ENCODE measurements at places on chromosomes 5 and 9.

DNA sequence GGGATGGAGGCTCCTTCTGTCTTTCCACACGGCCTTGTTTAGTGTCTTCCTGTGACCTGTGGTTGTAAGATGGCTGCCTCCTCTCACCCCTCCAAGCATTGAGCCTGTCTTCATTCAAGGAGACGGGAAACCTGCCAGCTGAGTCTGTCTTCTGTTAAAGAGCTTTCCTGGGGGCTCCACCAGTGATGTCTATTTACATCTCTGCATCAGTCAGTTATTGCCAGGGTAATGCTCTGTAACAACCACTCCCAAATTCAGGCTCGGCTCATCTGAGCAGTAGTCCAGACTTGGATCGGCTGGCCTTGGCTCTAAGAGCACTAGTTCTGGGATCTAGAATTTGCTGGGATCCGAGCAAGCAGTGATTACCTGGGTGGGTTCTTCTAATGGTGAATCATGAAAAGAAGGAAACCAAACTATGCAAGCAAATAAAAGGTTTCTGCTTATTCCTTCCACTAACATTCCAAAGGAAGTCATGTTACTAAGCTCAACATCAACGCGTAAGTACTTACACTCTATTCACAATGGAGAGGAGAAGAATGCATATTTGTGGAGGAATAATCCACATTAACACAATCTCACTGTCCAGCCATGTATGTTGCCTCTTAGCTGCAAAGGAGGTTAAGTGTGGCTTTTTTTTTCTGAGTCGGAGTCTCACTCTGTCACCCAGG is 61.7 kb downstream of the GALNT12 start:
- no peak for DNase-seq

GRCh38 chr5:180641566-180641900 is 7.9 kb downstream of the FLT4 start:
- no peak for DNase-seq

- no peak for DNase-seq
These were observed 15.8 kb upstream of the NEURL1B start for GRCh38 chr5:172624996-172625964.

DNA sequence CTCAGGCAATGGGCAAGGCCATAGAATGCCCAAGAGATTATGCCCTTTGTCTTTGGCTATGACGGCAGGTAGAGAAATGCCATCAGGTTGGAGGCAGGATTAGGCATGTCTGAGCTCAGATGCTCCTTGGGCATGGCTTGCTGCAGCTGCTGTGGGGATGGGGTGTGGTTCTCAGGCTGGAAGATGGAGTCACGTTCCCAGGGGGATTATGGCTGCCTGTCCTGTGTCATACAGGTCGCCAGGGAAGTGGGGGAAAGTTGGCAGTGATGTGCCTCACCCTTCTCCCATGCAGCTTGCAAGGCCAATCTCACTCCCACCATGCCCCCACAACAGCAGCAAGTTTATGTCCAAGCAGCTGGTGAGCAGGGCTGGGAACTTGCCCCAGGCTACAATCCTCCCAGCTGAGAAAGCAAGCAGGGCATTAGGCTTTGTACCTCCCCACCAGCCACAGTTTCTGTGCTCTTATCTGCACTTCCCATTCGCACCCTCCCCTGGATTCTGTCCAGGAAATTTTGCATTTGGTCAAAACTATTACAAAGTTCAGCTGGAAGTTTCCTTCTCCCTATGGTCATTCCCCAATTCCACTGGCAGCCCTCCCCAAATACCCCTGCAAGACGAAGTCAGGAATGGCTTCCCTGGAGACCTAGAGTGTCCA is 1788.0 kb upstream of the NUDT12 start:
- DNase-seq = no peak

DNA sequence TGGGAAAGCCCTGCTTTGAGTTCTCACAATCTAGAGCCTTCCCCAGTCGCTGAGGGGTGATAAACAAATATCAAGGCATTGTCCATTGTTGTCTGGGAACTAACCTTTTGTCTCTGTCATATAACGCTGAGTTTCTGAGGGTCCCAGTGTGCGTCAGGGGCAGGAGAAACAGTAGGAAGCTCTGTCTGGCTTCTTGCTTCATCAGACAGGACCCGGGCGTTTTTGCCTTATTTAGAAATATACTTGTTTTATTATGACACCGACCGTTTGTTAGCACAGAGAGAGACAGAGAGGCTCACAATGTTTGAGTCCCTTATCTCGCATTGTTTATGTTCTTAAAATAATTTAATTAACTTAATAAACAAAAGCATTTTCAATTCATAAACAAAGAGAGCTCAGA is 204.9 kb upstream of the GAS1 start:
- DNase-seq = no peak

GRCh38 chr5:78651468-78651867 is 2.9 kb upstream of the LHFPL2 start:
- DNase-seq = no peak

DNA sequence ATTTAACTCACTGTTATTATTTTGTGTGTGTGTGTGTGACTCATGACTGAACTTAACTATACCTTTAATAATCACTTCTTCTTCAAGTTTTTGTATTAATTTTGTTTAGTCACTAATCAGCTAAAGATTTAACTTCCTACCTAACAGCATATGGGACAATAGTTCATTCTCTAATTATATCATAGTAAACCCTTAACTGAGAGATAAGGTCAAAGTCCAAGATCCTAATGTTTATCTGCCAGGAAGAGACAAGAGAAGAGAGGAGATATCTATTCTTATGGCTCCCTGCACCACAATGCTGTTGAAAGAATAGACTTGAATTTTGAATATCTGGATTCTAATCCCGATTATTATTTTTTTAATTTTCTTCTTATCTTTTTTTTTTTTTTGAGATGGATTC is 28.1 kb downstream of the FREM1 start:
- DNase-seq = no peak

- DNase-seq = no peak
These were observed 136.6 kb downstream of the ADAMTS12 start for GRCh38 chr5:33755231-33755630.

Data from left lobe of liver (tissue), 2 donors.